ENCODE measurements at places on chromosomes 11 and 22.

GRCh38 chr22:38177926-38178604 is 3.6 kb downstream of the PLA2G6 start:
- DNase-seq, result peak; percentile 80

GRCh38 chr11:2090172-2091111 is 48.7 kb downstream of the IGF2 start:
- no peak for DNase-seq

DNA sequence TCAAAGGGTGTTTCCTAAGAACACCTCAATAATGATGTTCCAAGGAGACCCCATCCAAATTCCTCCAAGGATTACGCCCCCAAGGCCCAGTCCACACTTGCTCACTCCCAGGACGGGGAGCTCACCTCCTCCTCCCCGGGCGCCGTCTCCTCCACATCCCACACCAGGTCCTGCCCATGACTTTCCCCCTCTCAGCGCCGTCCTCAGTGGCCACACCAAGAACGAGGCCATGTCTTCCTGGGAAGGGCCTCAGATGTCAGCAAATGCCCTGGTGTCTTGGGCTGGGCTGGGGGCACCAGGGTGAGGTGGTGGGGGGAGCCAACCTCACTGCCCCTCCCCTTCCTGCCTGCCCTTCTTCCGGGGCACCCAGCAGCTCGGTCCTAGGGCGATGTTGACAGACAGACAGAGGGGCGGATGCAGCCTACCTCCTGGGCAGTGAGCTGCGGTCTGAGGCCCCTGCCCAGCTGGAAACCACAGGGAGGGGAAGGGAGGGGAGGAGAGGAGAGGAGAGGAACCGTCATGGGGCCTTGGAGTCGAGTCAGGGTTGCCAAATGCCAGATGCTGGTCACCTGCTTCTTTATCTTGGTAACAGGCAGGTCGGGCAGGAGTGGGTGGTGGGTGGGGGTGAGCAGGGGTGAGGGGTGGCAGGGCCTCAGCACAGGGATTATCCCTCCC is at the start of the genes C11orf21 and TSPAN32:
C11orf21 (minus strand) TSS at position 288 of the 675 bp plus-strand sequence; CDS start at position 178, 110 bp downstream.
TSPAN32 (plus strand) TSS at position 383 of the 675 bp plus-strand sequence; CDS start at position 520, 137 bp downstream.
- DNase-seq, result no peak

DNA sequence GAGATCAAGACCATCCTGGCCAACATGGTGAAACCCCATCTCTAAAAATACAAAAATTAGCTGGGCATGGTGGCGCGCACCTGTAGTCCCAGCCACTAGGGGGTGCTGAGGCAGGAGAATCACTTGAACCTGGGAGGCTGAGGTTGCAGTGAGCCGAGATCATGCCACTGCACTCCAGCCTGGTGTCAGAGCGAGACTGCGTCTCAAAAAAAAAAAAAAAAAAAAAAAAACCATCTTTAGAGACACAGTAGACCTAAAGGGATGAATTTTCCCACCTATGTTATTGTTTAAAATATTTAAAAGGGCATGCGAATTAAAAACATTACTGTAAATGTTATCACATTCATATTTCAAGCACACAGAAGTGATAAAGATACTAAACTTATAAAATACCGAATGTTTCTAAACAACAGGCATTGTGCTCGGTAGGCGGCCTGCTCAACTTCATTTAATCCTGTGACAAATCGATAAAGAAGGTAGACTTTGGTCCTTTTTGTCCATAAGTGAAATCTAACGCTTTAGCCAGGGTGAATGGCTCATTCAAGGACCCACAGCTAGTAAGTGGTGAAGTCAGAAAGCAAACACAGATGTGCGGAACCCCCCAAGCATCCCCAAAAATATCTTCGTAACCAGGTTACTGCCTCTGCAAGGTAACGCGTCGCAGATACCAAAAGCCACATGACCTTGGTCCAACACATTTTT is 16.1 kb downstream of the NCAPD3 start:
- peak; percentile 7 for DNase-seq

DNA sequence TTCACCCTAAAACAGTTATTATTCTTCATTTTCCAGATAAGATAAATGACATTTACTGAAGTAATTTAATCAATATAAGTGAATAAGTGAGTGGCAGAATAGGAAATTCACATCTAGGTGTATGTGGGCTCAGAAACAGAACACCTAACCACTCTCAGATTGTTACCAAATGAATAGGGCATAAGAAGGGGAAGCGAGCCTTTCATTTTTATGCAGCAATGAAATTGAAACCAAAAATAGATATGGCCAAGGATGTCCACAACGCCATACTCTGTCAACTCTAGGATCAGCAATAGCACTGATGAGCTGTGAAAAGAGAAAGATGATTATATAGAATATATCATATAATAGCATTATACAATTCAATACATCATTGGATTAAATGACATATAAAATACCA is 398.1 kb upstream of the API5 start:
- DNase-seq, result no peak

GRCh38 chr11:78803995-78804394 is 229.3 kb upstream of the NARS2 start:
- DNase-seq, result no peak
